NCI-H524 (cell line): ENCODE measurements at places on chromosomes 6 and 20.
A peak's percentile ranks its signal among the peaks of the same experiment; 100 is the strongest.

GRCh38 chr20:7459083-7459482, 481.2 kb downstream of the HAO1 start:
- no peak for DNase-seq

- no peak for DNase-seq
Observed at GRCh38 chr6:161303628-161304340, 29.9 kb upstream of the AGPAT4 start.

DNA sequence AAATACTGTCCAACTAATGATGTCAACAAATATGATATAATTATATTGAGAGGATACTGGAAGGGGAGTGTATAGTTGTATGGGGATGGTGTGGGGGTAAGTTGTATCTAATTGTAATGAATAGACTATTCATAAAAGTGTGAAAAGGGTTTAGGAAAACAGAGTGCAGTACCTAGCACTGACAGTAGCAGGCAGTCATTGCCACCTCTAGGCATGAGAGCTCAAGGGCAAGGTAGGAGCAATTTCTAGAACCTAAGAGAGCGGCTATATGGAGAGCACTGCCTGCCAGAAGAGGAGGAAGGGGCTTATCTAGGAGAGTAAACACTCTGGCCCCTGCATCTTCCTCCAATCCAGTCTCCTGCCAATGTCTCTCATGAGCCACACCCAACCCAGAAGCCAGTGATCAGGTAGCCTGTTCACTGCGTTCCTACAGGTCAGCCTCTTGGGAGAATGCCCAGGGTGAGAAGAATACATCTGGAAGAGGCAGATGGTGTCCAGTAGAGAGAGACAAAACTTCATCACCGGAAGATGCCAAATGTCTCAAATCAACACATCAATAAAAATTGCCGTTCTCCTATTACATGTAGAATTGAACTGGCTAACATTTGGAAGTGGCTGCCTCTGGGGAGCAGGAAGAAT, 200.0 kb downstream of the LY86 start:
- peak; percentile 66 for DNase-seq

DNA sequence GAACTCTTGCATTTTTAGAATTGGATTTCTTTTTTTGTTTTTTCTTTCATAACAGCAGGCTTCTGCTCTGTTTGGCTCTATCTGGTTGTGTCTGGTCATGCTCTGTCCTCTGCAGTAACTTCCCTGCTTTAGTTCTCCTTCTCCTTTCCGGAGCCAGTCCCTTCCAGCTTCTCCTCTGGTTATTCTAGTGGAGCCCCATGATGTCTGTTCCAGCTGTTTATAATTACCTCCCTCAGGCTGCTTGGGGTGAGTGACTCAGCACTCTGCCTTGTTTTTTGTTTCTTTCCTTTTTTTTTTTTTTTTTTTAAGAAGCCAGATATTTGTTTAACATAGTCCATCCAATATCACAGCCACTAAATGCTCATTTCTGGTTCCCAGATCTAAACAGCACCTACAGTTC, 409.6 kb downstream of the MAFB start:
- DNase-seq = no peak

GRCh38 chr20:3473944-3474343, 3.1 kb downstream of the ATRN start:
- no peak for DNase-seq

GRCh38 chr6:69578361-69578890, 218.4 kb downstream of the LMBRD1 start:
- no peak for DNase-seq

DNA sequence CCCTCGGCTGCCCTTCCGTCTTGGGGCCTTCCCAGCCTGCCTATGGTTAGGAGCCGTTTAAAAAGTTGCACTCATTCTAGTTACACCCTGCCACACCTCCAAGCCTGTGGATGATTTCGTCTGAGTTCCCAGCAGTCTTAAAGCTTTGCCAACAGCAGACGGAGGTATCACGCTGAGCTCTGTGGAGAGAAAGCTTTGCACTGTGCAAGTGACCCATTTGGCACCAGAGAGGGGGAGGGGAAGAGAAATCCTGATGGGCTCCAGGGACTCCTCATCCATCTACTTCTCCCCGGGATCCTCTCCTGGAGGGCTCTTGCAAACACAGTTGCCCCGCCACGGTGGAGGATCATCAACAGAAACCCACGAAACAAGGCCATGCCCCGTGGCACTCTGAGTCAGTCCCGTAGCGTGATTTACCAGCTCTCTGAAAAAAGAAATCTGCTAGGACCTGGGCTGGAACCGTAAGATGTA, 98.8 kb upstream of the CITED2 start:
- DNase-seq = peak; percentile 55

DNA sequence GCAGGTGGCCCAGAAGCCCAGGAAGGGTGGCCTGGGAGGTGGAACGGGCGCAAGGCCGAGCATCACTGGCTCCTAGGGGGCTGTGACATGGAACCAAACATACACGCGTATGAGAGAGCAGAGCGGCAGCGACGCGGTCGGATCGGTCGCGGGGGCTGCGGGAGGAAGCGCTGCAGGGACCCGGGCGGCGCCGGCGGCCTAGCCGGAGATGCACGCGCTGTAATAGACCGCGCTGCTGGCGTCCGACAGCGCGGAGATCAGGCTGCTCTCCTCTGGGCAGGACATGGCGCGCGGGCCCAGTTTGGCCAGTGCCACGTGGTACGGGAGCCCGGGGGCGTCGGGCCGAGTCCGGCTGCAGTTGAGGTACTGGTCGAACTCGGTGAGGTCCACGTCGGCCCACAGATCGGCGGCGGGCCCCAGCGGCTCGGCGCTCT, 1.5 kb downstream of the SOX18 start:
- peak; percentile 16 for DNase-seq

- no peak for DNase-seq
Observed at GRCh38 chr6:119834418-119834817, 484.9 kb upstream of the MAN1A1 start.

- DNase-seq = peak; percentile 57
Observed at GRCh38 chr6:109455437-109456110, at the start of gene MICAL1. Gene MICAL1, minus strand, starts transcription at chr6:109455772. Its CDS starts 1,576 bp downstream, at chr6:109454196.

GRCh38 chr20:41134362-41135186, 2.8 kb upstream of the PLCG1 start:
- DNase-seq = no peak

DNA sequence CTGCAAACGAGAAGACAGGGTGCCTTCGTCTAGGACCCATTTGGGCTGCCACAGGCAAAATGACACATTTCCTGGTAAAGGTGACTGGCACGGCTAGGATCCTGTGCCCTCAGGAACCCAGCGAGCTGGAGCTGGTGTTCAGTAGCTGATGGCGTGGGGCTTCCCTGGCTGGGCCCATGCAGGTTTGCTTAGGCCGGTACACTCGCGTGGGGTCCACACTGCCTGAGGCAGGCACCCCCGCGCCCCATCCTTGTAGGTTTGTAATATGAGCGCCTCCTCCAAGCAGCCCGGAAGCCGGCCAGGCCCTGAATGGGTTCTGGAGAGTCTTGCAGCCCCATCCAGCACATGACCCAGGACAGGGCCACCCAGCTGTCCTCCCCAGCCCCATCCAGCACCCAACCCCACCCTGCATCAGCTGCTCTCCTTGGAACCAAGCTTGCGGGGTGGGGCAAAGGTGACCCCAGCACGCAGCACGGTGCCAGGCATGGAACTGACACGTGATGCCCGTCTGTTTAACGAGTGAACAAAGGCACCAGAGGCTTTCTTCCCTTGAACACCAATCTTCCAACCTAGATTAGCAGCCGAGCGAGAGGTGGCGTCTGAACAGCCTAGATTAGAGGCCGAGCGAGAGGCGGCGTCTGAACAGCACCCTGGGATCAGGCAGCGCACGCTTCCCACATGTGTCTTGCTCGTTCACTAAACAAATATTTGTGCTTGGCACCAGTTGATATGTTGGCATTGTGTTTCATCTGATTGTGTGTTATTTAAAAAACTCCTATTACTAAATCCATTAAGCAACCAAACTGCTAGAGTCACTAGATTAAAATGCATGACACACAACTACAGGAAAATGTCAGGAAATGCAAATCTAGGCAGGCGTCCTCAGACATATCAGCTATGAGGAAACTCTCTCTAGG, 112.1 kb downstream of the DLL1 start:
- DNase-seq = peak; percentile 37

- no peak for DNase-seq
Observed at GRCh38 chr6:11428895-11429294, 108.7 kb upstream of the TMEM170B start.

- DNase-seq = no peak
Observed at GRCh38 chr6:17432356-17432755, 39.0 kb downstream of the CAP2 start.

DNA sequence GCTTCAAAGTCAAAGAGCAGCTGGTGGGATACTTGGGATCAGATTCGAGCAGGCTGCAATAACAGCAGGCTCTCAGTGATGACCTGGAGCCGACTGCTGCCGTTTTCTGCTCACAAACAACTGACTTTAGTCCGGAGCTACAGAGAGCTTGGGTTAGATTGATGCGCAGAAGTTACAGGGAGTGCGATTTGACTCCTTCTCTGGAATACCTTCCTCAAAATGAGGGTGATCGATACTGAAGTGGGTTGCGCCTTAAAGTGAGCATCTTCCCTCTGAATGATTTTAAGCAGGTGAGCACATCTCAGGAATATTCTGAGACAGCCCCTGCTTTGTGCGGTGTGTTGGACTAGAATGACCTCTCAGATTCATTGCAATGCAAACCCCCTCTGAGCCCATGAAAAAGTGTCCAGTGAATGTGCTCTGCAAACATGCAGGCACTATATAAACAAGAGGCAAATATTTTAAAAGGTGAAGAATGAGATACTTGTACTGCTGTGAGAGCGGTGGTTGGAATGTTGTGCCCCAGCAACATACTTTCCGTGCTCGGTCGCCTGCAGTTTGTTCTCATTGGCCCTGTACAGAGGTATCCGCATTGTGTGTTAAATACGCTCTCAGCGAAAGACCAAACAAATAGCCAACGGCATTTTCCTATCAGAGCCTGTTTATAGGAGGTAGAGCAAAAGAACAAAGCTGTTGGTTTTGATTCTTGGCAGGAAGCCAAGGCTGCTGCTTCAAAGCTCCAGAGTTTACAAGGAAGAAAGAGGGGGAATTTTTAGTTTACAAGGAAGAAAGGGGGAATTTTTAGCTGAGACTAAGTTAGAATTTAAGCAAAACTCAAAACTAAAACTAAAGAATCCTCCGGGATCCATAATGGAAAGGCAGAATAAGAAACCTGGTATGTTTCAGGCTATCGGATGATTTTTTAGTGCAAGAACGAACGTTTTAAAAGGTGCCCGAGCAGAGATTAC, 67.7 kb downstream of the PHACTR2 start:
- DNase-seq = peak; percentile 61

DNA sequence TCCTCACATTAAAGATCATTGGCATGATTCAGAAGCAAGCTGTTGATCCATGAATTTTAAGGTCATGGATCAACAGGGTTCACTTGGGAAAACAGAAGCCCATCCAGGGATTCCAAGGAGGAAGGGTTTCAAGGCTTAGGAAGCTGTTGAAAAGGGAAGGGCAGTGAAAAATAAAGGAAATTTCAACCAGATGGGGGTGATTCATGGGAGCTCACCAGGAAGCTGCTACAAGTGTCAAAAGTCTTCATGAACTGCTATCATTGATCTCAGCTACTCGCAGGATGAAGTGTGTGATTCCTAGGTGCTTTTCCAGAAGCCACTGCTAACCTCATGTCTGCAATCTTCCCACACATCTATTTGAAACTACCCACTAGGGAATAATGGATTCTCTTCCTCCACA, 26.2 kb downstream of the ADTRP start:
- no peak for DNase-seq

GRCh38 chr6:45812922-45813321, 202.7 kb downstream of the CLIC5 start:
- DNase-seq = no peak

DNA sequence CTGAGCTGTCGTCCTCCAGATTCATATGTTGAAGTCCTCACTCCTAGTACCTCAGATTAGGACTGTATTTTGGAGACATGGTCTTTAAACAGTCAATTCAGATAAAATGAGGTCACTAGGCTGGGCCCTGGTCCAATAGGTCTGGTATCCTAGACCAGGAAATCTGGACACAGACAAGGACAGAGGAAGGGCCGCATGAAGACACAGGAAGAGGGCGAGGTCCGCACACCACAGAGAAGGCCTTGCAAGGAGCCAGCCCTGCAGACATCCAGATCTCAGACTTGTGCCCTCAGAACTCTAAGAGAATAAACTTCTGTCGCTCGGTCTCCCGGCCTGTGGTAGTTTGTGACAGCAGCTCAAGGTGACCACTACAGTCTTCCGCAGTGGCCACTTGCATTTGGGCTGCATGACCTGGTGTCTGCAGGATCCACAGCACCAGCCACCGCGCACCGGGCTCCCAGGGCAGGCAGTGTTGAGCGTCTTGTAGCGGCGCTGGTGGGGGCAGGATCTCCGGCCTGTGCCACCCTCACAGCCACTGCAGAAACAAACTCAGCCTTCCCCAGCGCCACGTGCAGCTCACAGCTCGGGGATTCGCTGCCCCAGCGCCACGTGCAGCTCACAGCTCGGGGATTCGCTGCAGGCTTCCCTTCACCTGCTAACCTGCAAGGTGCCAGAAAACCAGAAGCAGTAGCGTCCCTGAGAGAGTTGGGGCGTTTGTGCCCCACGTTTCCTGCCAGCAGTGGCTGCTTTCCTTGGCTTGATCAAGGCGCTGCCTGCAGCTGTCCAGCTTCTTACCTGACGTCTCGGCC, 6.0 kb upstream of the RBM38 start:
- DNase-seq = no peak

DNA sequence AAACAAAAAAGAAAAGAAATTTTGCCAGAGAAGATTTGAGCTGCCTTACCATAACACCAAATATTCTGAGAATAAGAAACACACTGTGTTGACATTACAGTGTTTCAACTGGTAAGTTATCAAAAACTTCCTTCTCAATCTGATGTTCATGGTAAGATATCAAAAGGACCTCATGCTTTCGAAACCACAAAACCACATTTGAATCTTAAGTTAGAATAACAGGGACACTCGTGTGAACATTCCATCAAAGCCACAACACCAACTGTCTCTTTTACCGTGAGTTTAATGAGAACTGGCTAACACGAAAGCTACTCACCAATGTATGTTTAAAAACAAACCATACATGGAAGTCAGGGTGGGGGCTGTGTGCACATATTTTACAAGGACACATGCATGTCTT, 73.0 kb upstream of the OPRM1 start:
- DNase-seq = no peak

DNA sequence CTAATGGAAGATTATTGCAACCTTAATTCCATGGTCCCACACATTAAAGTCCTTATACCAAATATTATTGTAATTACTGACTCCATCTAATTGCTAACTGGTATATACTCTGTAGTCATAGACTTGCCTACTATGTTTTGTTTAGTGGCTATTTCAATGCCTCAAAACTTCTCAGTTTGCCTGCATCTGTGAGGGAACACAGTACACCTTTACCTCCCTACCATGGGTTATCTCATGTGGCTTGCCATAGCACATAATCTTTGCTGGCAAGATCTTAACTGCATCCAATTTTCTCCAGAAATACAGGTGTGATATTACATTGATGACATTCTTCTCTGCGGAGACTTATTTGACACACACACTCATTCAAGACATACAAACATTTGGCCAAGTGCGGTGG, 107.1 kb upstream of the ZNF184 start:
- DNase-seq = no peak
